ENCODE measurements at places on chromosomes 7 and 10. TPM values are rescaled to one million over a fixed set of nuclear protein-coding genes. Genes with fewer than 3 reads are reported as not detected.

DNA sequence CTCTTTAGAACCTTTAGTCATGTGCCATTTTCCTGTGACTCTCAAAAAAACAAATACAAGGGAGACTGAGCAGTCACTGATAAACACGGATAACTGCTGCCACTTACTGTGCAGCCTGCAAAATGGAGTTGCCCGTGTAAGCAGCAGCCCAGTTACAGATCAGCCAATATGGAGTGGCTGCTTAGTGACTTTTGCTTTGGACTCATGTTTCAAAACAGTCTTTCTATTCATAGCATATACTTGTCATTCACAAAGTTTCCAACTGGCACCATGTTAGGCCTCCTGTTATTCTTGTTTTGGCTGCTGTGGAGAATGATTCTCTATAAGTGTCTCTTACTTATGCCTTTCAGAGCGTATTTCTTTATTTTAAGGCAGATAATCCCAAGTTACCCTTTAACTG is 3.0 kb downstream of the FAM204A start:
- no peak for DNase-seq

GRCh38 chr7:41955451-41955850 is 252.6 kb upstream of the INHBA start:
- DNase-seq: no peak

DNA sequence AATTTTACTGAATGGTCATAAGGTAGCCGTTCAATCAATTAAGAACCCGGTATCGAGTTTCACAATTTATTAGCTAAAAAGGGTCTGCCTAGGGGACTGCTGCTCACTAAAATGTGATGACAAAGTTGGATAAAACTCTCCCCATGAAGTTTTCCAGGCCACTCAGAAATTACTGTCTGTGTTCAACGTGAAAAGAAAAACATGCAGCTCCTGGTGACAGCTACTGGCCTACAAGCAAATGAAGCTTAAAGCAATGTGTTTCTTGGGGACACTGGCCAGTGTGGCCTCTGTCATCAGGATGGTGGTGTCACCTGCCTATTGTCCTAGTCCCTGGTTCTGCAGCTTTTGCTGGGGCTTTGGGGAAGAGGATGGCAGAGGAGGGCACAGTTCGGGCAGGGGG is 222.6 kb downstream of the WDR11 start:
- DNase-seq: no peak

- DNase-seq: no peak
Measured at GRCh38 chr7:155620497-155620896, 24.0 kb upstream of the RBM33 start.

DNA sequence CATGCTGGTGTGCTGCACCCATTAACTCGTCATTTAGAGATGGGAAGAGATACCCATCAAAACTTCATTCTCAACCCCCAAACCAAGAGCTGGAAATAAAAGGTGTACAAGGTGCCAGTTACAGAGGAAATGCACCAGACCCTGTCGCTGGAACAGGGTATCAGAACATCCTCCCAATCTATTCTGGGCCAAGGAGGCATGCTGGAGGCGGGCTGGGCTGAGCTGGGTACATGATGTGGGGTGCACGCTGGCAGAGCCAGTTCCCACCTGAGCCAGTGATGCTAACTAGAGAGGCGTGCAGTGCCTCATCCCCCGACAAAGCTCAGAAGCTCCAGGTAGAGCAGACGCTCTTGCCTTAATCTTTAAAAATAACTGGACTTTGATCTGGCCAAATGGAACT is 70.1 kb downstream of the NPSR1 start:
- peak; percentile 55 for DNase-seq

- no peak for DNase-seq
Measured at GRCh38 chr7:157021071-157021870, 10.8 kb upstream of the MNX1 start.

The TMEM196 gene
- not detected for total RNA-seq

Measured in esophagus muscularis mucosa (tissue), 4 donors.